ENCODE measurements at places on chromosomes 1 and 21.

GRCh38 chr1:230423261-230423660, 2.9 kb downstream of the PGBD5 start:
- no peak for DNase-seq

DNA sequence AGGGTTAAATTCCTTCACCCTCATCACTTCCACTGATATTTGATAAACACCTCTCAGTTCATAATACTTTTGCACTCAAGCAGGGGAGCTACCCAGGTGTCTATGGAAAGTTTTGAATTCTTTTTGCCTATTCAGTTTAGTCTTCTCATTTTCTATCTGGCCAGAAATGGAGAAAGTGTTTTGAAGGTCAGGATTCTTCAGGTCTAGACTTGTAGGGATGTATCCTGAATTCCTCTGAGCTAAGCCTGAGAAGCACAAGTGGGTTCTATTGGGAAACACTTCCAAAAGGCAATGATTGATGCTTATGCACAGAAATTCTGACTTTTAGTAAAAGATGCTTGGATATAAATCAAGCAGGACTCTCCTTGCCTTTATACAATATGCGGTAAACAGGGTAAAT, 217.8 kb upstream of the HOOK1 start:
- DNase-seq = no peak

DNA sequence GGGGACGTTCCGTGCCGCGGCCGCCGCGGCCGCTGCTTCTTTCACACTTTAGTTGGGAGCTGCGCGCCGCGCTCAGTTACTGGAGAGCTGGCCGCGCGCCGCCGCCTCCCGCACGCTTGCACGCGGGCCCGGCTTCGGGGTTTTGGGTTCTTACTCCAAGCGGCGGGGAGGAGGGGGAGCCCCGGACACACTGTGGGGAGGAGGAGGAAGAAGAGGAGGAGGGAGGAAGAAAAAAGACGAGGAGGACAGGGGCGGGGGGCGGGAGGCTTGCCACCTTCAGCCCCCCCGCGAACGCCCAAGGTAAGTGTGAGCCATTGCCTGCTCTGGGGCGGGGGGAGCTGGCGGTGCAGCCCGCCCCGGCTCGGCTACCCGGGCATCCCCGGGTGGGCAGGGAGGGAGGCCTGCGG, 243 bp downstream of the C1orf21 start:
- no peak for DNase-seq

DNA sequence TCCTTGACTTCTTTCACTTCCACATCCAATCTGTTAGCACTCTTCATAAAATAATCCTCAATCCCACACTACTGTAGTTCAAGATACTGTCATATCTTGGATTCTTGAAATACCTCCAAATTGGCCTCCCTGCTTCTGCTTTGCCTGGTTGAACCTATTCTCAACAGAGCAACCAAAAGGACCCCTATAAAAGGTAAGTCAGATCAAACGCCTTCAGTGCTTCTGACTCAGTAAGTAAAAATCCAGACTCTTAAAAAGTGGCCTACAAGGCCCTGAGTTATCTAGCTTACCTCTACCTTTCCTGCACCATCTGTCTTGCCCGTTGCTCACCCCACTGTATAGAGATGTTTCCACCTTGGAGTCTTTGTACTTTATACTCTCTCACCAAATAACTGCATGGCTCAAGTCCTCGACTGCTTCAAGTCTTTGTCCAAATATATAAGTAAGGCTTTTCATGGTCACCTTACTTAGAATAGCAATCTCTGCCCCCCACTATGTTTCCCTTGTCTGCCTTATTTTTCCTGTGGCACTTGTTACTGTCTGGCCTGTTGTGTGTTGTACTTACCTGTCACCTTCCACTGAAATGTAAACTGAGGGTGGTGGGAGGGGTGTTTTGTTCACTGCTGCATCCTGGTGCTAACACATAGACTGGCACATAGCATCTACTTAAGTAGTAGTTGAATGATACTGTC, 5.1 kb upstream of the PIGV start:
- no peak for DNase-seq

- peak; percentile 53 for DNase-seq
These were observed 119.7 kb upstream of the WNT4 start for GRCh38 chr1:22262583-22262982.

- no peak for DNase-seq
These were observed 3.9 kb downstream of the KCNA10 start for GRCh38 chr1:110515041-110515440.

DNA sequence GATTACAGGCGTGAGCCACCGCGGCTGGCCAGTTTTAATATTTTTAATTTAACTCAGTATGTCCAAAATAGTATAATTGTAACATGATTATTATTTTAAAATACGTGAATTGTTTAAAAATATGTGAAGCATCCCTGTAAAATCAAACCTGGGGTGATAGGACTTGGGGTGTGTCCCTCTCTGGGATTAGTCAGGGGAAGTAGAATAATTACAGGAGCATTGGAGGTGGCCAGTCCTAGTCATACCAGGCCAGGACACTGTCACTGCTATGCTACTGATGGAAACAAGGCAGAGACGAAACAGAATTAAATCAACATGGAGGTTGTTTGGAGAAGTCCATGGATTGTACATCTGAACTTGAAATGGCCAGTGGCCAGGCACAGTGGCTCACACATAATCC, 16.8 kb downstream of the SZRD1 start:
- DNase-seq = no peak

- DNase-seq = no peak
These were observed 23.1 kb downstream of the DYRK3 start for GRCh38 chr1:206658264-206658980.

- no peak for DNase-seq
These were observed 198.7 kb upstream of the PLD5 start for GRCh38 chr1:242723044-242723716.

GRCh38 chr1:107132780-107133179, 8.1 kb upstream of the NTNG1 start:
- DNase-seq = no peak

GRCh38 chr1:170664828-170665612, 1.1 kb downstream of the PRRX1 start:
- no peak for DNase-seq

- no peak for DNase-seq
These were observed 48.9 kb upstream of the GADD45A start for GRCh38 chr1:67636146-67636545.

- no peak for DNase-seq
These were observed 33.5 kb downstream of the NEK2 start for GRCh38 chr1:211641942-211642341.

GRCh38 chr1:207901041-207901653, 9.8 kb downstream of the CD34 start:
- DNase-seq = no peak

DNA sequence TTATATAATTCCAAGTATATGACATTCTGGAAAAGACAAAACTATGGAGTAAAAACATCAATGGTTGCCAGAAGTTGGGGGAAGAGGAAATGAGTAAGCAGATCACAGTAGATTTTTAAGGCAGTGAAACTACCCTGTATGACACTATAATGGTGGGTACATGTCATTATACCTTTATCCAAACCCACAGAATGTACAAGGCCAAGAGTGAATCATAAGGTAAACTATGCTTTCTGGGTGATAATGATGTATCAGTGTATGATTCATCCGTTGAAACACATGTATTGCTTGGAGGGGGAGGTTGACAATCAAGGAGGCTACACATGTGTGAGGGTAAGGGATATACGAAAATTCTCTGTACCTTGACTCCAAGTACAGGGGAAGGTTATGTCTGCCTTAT, 862.7 kb downstream of the PLA2G4A start:
- DNase-seq = no peak

GRCh38 chr1:210347112-210347511, 18.4 kb downstream of the HHAT start:
- DNase-seq = no peak

- DNase-seq = no peak
These were observed 20.8 kb downstream of the EPHA8 start for GRCh38 chr1:22584001-22584562.

Measured in NCI-H2171 (cell line).